ENCODE measurements at places on chromosomes 4 and X. TPM values are rescaled to one million over a fixed set of nuclear protein-coding genes. Genes with fewer than 3 reads are reported as not detected.

MAB21L2 gene
- total RNA-seq, result not detected

GATA1 gene
- total RNA-seq, result not detected

MAGEB17 gene
- not detected for total RNA-seq

FATE1 gene
- not detected for total RNA-seq

CT83 gene
- total RNA-seq, result not detected

CETN2 gene
- 12.3 TPM for total RNA-seq

CLDN34 gene
- total RNA-seq, result not detected

SULT1E1 gene
- total RNA-seq, result not detected

TMEM33 gene
- total RNA-seq, result 40.7 TPM

TCEAL3 gene
- 5.6 TPM for total RNA-seq

FRMD7 gene
- total RNA-seq, result not detected

KLB gene
- not detected for total RNA-seq

PDZD4 gene
- 4.9 TPM for total RNA-seq

ABCG2 gene
- 0.81 TPM for total RNA-seq

DNA sequence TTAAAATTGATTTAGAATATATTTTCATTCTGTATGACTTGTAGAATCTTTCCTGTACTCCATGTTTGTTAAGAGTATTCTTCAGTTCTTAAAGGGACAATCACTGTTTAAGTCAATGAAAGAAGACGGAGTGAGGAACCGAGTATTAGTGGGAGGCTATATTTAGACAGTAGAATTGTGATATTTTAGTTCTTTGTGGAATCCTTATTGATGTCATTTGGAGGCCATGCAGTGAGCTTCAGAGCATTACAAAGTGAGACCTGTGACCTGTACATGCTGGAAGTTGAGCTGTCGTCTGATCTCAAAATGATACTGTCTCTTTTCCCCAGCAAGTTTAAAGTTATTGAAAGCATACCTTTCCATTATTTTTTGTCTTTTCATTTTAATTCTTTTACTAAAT is 394.7 kb downstream of the GALNTL6 start:
- DNase-seq, result no peak

DNA sequence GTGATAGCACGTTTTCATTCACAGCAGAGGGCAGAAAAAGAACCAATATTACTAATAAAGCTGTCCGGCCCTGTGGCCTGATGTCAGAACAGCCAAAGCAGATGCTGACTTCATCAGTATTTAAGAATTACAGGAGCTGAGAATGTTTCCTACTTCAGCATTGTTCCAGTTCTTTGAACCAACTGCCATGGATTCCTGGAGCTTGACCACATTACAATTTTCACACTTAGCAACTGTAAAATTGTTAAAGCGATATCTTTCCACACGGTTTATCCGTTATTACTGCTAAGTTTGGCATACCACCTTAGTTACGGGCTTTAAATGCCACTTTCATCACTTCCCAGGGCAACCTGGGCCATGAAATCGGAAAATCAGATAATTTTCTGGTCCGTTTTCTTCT is 118.2 kb downstream of the EPHA5 start:
- DNase-seq, result no peak

DNA sequence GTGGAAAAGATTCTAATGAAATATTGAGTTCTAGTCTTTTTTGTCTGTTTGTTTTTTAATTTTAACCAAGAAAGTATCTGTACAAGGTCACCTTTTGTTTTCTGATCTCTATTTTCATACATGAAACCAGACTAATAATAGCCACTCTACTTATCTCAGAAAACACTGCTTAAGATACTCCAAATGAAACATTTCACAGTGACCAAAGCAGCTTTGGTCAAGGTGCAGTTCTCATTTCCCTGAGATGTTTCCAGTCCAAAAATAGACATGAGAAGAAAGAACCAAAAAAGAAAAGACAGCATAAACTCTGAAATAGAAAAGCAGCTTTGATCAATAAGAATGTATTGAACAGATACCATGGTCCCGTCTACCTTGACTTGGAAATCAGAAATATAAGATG is 782.8 kb downstream of the RAB28 start:
- DNase-seq, result no peak

DNA sequence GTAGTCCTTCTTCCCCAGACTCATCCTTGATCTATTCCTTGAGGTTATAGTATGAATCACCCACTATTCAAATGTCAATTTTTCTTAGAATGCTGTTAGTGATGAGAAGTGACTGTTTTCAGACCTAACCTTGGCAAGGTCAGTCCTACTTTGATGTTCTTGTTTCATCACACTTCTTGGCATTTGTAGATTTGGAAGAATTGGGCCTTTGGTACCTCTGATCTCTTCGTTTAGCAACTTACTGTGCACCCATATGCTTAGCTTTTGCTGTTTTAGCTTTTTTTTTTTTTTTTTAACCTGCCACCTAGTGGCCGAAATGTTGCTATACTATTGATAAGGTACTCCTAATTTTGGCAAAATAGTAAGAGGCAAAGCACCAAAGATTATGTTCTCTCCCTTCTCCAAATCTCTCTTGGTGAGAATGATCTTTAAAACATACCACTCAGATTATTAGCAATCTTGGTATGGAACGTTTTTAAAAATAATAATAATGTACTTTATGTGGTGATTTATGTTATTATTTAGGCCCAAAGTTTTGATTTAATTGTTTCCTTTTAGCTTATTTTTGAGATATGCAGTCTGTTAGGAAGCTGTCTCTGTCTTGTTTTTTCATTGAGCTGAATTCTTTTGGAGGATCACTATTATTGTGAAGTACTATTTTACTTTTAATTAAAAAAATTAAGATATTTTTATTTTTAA is 16.6 kb downstream of the DCK start:
- DNase-seq, result no peak

DNA sequence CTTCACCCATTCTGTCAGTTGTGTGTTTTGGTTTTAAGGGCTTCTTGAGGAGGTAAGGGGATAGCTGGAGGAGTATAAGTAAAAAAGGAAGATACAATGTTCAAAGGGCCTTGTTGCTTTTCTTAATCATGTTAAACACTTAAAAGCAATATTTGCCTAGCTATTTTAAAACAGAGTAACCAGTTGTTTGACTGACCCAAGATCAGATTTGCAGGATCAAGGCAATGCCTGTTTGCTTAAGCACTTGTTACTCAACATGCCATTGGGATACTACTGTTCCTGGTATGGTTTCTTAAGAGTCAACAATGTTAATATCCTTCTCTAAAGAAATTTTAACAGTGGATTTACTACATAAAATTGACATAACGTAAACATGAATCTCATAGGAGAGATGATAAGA is 2.6 kb downstream of the DCLK2 start:
- no peak for DNase-seq

- no peak for DNase-seq
Measured at GRCh38 chr4:128468123-128468989, 180.7 kb upstream of the PGRMC2 start.

DNA sequence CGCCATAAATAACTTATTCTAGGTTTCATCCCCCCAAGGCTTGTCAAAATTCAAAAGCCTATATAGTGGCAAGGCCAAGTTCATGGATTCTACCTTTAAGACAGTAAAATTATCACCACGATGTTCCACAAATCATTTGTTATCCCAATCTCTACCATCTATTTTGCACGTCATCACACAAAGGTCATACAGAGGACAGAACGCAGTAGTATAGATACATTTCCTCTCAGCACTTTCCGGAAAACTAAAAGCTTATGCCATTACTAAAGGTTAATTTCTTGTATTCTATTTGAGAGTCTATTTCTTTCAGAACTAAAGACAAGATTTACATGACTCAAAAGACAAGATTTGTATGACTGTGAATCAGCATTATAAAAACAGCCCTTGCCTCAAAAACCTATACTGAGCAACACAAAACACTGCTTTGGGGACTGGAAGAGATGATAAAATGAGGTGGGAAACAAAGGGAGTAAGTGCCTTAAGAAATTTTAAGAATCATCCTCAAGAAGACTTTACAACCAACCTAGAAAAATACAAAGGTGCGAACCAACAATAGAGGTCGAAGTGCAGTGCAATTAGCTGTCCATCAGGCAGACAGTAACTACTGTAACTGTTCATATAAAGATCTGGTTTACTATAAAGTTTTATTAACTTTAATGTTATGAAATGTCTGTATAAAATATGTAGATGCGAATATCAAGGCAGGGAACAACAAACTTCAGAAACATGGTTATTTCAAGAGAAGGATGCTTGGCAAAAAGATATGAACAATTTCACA is 7.6 kb downstream of the UBE2D3 start:
- DNase-seq, result no peak

DNA sequence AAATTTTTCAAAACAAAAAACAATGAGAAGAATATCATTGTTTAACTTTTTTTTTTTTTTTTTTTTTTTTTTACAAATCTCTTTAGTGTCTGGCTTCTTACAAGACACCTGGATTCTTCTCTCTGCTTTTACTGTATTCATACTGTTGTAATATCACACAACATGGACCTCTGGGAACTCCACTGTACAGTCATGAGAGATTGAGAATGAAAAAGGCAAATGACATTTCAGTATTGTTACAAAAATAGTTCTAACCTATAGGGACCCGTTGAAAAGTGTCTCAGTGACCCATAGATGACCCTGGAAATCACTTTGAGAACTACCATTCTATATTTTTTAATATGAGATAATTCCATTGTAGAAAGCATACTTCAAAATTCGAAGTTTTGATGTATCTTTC is 124.4 kb downstream of the SLIT2 start:
- no peak for DNase-seq

- no peak for DNase-seq
Measured at GRCh38 chr4:4659871-4660651, 118.2 kb upstream of the STX18 start.

DNA sequence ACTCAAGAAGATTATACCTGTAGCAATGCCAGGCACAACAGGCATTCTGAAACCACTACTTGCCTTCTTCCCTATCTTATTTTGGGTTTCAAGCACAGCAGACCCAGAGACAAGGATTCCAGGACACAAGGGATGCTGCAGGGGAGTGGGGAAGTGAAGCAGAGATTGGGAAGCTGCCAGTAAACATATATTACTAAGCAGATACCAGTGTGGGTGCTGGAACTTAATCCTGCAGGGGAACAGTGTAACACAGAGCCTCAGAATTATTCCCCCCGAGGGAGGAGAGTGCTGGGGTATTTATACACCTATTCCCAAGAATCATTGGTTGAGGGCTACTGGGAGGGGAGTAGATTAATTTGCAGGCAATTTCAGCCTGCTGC is 33.3 kb upstream of the MAML3 start:
- DNase-seq, result no peak

DNA sequence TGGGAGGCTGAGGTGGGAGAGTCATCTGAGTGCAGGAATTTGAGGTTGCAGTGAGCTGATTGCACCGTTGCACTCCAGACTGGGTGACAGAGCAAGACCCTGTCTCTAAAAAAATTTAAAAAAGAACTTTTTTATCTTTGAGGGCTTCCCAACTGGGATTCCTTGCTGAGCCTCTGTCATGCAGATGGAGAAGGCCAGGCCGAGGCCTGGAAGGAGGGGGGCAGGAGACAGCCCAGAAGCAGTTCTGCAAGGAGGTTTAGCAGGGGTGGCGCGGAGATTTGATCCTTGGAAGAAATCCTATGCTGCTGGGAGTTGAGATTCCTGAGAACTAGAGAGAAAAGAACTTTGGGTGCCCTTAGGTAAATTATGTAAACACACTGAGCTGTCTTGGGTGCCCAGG is 2.5 kb upstream of the ARSD start:
- no peak for DNase-seq

- DNase-seq, result no peak
Measured at GRCh38 chr4:66073961-66074360, 403.7 kb upstream of the EPHA5 start.

All from activated CD4-positive, alpha-beta memory T cell treated with anti-CD3 and anti-CD28 coated beads for 36 hours (primary cell).